Fibroblast of skin of back (primary cell): ENCODE measurements at places on chromosomes 6 and 20.

DNA sequence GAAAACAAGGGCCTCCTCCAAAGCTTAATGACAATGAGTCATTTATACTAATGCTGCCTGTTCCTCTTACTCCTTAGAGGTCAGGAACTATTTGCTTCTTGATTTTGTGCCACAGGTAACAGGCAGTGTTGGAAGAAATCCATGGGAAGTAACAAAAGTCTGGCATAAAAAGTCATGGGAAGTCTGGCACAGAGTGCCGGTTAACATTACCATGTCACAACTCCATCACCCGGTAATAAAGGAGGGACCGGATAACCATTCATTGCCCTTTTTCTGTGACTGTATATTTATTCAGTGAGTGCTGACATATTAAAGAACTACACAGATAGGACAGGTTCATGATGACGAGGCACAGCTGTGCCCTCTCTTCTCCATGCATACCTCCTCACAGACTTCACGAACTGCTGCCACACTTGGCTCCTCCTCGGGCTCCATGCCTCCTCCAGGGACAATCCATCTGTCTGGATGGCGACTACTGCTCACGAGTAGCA lies 50.9 kb downstream of the NUDT3 start:
- DNase-seq, result no peak

- DNase-seq, result no peak
Measured at GRCh38 chr6:129008591-129008990, 125.7 kb downstream of the LAMA2 start.

DNA sequence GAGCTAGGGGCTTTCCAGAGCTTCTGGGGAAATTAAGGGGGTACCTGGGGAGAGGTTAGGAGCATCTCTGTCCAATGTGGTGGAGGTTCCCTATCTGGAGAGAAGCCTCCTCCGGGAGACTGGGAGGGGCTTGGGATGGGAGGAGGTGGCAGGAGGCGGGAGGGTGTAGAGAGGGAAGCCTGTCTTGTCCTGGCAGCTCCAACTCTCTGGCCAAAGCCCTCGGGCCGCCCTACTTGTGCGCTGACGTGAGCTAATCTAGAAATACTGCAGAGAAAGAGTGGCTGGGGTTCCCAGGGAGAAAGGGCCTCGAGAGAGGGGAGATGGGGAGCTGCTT lies 1.6 kb upstream of the SLC32A1 start:
- no peak for DNase-seq

DNA sequence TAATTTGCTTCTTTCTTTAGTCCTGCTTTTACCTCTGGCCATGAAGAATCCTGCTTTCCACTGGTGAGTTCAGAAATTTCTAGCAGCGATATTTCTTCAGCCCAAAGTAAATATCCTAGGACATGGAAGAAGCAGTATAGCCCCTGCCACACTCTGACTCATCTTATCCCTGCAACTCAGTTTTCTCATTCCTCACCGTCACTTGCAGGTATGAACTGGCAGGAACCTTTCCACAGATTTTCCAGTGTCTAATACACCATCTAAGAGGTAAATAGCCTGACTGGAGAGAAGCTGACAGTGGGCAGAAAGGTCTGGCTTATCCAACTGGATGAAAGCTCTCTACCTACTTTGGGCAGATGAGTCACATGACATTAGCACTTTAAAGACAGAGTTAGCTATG lies 816.7 kb upstream of the FLRT3 start:
- DNase-seq, result no peak

DNA sequence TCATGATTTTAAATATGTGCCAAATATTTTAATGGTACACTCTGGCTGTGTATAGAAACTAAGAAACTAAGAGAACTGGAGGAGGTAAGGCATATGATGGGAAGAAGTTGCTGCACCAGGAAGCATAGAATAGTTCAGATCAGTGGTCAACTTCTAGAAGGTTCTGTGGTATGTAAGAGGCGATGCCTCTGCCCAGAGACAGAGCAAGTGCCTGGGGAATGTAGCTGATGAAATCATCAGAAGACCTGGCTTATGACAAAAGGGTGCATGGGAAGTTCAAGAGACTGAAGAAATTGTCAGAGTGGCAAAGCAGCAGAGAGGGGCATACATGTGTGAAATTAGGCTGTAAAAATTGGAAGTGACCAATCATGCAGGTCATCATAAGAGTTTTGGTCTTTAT lies 580.8 kb downstream of the BMP2 start:
- DNase-seq, result no peak

DNA sequence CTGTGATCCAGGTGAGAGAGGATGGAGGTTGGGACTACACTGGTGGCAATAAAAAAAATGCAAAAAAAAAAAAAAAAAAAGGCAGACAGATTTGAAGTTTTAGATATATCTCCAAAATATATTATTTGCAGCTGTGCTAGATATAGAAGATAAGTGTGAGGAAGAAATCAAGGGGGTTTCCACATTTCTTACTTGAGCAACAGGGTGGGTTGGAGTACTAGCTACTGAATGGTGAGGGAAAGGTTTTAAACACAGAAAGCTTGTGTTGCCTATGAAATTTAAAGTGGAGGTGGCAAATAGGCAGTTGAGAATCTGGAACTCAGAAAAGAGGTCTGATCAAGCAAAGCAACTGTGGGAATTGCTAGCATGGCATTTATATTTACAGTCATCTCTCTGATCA lies 59.9 kb upstream of the GNRH2 start:
- no peak for DNase-seq

- DNase-seq, result no peak
Measured at GRCh38 chr6:165811512-165811911, 148.5 kb upstream of the PDE10A start.

- DNase-seq, result no peak
Measured at GRCh38 chr6:37485291-37485702, 14.4 kb downstream of the CCDC167 start.

- no peak for DNase-seq
Measured at GRCh38 chr20:38863024-38863851, 57.7 kb downstream of the PPP1R16B start.

- no peak for DNase-seq
Measured at GRCh38 chr6:37513155-37513554, 13.5 kb upstream of the CCDC167 start.

- no peak for DNase-seq
Measured at GRCh38 chr6:111796310-111796918, 76.8 kb downstream of the FYN start.

DNA sequence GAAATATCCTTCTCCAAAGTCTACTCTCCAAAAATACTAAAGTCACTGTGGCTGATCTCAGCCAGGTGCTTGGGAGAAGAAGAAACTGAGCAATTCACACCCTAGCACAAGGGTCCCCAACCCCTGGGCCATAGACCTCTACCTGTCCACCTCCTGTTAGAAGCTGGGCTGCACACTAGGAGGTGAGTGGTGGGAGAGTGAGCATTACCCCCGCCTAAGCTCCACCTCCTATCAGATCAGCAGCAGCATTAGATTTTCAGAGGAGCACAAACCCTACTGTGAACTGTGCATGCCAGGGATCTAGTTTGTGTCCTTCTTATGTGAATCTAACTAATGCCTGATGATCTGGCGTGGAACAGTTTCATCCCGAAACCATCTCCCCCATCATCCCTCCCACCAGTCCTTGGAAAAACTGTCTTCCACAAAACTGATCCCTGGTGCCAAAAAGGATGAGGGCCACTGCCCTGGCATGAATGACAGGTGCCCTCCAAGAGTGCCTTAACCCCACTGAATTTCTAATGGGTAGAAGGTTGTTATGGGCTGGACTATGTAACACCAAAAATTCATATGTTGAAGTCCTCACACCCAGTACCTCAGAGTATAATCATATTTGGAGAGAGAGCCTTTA lies 109.2 kb upstream of the CDYL start:
- DNase-seq, result no peak

DNA sequence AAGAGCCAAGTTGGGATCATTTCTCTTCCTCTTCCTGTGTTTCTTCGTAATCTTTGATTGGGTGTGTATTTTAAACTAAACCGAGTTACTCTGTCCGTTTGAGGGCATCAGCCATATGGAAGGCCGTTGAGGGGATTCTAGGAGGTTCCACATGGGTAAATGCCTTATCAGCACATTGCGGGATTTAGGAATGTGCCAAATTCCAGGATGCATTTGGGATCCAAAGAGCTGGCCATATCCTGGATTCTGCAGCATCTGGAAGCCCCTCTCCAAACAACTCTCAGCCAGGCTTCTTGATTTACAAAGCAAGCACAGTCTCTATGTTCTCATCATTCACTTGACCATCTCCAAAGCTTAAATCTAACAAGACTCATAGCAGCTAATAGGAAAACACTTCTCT lies 67.6 kb upstream of the RIN2 start:
- DNase-seq, result peak; percentile 27

DNA sequence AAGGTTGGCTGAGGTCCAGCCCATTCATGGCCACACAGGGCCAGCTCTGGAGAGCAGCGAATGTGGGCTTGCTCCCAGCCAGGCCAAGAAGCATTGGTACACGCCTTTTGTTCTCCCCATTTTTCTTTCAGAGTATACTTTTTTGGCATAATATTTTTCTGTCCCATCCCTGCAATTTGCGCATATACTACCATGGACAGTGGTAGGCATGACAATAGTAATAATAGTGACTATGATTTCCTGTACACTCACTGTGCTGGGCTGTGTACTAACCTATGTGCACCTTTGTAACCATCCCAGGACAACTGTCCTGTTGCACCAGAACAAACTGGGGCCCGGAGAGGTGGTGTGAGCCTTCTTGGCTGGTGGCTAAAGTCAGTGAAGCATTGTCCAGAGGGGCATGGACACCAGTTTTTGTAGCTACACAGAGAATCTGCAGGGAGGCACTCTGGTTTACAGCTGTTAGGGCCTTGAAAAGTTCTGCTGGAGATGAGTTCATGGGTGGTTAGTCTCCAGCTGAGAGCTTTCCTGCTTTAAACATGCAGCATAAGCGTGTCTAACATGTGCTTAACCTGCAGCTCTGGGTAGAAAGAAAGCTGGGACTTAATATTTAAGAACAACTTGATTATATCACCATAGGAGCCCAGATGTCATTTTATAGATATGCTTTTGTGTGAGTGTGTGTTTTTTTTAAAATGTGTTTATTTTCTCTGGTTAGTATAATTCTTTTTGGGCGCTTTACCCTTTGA lies 38.2 kb downstream of the DTD1 start:
- DNase-seq, result no peak

GRCh38 chr6:8181160-8181881 lies 79.0 kb upstream of the EEF1E1 start:
- no peak for DNase-seq

GRCh38 chr6:17987447-17987696 lies at the start of gene KIF13A:
TSS of gene KIF13A (minus strand) at chr6:17987635. CDS start at chr6:17987463, 172 bp downstream.
- no peak for DNase-seq
